ENCODE measurements at places on chromosomes 12 and 14.
A peak's percentile ranks its signal among the peaks of the same experiment; 100 is the strongest.

GRCh38 chr12:96187956-96188355 lies 6.2 kb upstream of the ELK3 start:
- DNase-seq = no peak

DNA sequence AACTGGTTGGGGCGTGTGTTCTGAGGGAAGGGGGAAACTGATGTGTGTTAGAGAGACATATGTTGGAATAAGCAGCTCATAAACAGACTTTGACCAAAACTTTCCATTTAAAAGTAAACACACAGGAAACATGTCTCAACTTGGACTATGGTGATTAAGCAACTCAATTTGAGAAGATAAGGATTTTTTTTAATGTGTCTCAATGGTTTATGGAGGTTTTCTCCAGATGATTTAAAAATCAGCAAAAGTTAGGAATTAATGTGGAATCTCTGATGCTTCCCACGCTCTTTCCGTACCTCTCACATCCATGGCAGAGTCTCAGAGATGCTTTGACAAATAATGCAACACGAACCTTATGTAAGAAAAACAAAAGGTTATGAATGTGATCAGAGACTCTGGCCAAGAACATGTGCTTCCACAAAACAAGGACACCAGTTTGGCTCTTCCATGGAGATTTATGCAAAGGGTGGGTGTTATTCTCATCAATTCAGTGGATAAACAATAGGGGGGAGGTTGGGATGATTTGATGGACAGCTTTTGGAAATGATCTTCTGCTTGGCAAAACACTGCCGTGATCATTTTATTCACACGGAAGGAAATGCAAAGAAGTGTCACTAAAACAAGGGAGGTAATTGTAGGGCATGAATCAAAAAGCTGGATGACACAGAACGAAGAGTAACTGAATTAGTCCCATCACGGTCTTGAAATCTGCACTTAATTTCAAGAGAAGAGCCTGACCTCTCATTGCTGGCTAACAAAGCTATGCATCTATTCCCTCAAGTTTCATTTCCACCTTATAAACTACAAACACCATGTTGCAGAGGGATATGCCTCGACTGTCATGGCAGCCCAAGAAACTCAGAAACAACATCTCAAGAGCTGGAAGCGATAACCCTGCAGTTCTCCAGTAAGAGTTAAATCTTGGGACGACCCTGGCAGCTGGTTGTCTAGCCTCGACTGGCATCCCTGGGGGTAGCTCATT lies 76.5 kb downstream of the FOXN3 start:
- DNase-seq = no peak

DNA sequence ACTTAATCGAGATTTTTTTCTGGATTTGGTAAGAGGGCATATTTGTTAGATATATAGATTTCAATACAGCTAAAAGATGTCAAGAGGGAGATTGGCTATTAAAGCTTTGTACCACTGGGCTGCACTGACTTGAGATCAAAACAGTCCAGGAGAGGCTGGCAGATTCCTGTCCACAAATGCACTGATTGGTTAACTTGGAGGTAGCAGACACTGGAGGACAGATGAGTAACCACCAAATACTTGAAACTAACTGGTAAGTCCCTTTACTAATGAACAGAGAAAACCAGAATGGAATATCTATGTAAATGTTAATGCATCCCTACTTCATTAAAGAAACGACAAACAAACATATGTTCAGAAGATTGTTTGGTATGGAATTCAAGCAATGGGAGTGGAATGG lies 416.6 kb downstream of the LRIG3 start:
- no peak for DNase-seq

DNA sequence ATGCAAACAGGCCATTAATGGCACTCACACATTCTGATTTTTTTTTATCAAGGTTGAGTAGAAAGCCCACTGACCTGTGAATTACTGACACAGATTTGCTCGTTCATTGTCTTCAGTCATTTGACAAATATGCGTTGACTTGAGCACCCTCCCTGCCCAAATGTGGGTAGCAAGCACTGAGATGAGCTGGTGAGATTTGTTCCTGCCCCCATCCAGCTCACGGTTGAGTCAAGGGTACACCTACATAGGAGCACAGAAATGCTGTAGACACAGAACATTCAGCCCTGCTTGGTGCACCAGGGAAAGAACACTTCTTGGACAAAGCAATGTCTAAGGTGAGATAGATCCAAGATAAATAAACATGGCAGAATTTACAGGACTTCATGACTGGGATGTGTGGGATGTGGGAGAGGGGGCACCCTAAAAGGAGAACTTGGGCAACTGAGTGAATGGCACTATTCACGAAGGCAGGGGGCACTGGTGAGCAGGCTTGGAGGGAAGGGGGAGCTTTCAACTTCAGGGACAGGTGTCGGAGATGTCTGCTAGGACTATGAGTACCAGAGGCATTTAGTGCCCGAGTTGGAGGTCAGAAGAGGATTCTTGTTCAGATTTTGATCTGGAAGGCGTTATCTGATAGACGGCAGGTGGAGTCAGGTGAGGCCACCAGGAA lies 213.4 kb downstream of the VRK1 start:
- DNase-seq = no peak

DNA sequence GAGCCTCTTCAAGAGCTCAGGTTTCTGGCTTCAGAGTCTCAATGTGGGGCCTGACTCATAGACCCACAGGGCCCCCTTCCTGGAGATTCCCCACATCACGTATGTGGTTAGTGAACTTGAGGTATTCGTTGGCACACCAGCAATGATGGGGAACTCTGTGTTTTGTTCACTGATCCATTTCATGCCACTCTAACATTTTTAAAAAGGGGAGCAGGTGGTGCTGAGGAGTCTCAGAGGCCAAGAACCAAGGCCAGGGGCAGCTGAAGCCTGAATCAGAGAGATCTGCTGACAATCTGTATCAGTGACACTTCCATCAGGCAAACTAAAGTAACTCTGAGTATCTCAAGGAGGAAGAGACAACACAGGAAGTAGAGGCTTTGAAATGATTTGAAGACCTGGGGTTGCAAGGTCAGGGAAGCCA lies 323.4 kb downstream of the VRK1 start:
- DNase-seq = no peak

GRCh38 chr14:93950948-93951634 lies 23.9 kb downstream of the FAM181A start:
- DNase-seq = no peak

- peak; percentile 28 for DNase-seq
Measured at GRCh38 chr14:34874386-34875030, 652 bp downstream of the BAZ1A start.

- no peak for DNase-seq
Measured at GRCh38 chr12:18864900-18865561, 127.1 kb downstream of the CAPZA3 start.

GRCh38 chr12:116137318-116137717 lies 140.2 kb downstream of the MED13L start:
- DNase-seq = no peak

DNA sequence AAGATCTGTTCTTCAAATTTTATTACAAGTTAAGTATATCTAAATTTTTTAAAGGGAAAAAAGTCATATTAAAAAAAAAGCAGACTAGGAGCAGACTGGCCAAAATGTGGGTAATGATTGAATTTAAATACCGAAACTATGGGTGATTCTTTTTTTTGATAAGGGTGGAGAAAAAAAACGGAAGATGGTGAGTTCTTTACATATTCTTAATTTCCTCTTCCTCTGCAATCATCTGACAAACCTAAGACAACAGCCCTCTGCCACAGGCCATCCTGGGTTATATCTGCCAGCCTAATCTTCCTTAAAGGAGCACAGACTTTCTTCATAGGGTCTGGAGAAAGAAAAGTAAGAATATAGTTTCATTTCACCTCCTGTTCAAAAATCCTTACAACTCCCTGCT lies 108.0 kb downstream of the PPP2R5E start:
- DNase-seq = no peak

GRCh38 chr14:67602995-67603545 lies 3.0 kb upstream of the PIGH start:
- DNase-seq = no peak

GRCh38 chr14:98477935-98478334 lies 794.1 kb downstream of the BCL11B start:
- DNase-seq = no peak

- no peak for DNase-seq
Measured at GRCh38 chr12:68269779-68270178, 16.4 kb upstream of the IL22 start.

GRCh38 chr12:13713556-13714410 lies 267.6 kb downstream of the GRIN2B start:
- no peak for DNase-seq

DNA sequence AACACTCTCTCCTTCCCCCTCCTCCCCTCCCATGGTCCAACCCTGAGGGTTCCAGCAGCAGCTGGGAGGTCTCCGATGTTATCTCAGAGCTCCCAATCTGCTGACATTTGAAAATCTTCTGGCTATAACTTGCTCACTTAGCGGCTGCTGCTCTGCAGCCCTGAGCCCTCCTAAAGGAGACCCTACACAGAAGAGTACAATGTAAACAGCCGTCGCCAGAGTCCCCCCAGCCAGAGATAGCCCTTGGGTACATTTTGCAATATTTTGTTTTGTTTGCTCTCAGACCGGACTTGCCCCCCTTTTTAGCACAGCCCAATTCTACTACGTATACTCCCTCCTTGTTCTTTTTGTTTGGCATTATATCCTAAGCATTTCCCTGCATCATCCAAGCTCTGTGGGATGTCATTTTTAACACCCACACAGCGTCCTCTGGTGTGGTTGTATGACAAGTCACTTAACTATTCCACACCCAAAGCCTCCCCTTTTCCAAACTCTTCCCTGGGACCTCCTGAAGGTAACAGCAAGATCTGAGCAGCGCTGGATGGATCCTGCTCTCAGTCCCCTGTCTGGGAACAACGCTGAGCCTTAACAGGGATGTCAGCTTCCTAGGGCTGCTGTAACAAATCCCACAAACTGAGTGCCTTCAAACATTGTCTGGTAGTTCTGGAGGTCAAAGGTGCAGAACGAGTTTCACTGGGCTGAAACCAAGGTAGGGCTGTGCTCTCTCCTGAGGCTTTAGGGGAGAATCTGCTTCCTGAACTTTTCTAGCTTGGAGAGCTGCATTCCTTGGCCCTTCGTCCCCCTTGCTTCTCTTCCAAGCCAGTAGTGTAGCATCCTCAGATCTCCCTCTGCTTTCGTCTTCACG lies 25.3 kb upstream of the TCL1B start:
- no peak for DNase-seq

Data from omental fat pad (tissue), 4 donors.